D721Med (cell line): ENCODE measurements at places on chromosomes 11 and 22.

GRCh38 chr11:65131417-65131776 lies 2.9 kb downstream of the SYVN1 start:
- DNase-seq: no peak

GRCh38 chr11:128463371-128463829 lies 124.0 kb downstream of the ETS1 start:
- DNase-seq: no peak

DNA sequence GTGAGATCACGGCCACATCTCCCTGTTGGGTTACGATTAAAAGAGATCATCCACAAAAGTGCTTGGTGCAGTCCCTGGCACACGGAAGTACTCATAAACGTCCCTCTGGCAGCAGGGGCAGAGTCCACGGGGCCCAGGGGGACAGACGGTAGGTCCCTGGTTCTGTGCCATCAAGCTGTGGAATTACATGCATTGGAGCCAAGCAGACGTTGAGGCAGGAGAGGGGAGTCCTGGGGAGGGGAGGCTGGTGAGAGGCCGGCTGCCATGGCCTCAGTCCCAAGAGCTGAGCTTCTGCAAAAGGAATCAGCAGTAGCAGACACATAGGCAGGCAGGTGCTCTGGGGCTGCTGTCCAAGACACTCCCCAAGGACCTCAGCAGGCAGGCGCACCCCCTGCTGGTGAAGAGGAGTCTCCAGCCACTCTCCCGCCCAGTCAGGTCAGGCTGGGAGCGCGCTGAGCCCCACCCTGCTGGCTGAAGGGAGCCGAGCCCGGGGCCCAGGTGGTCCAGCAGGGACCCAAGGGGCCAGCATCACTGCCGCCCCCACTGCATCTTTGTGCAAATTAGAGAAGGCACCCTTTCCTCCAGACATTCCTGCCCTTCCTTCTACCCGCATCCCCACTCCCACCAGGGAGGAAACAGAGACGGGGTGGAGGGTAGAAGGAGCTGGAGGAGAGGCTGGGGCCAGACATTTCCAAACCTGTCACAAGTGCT lies 7.6 kb upstream of the KCTD17 start:
- DNase-seq: peak; percentile 35

DNA sequence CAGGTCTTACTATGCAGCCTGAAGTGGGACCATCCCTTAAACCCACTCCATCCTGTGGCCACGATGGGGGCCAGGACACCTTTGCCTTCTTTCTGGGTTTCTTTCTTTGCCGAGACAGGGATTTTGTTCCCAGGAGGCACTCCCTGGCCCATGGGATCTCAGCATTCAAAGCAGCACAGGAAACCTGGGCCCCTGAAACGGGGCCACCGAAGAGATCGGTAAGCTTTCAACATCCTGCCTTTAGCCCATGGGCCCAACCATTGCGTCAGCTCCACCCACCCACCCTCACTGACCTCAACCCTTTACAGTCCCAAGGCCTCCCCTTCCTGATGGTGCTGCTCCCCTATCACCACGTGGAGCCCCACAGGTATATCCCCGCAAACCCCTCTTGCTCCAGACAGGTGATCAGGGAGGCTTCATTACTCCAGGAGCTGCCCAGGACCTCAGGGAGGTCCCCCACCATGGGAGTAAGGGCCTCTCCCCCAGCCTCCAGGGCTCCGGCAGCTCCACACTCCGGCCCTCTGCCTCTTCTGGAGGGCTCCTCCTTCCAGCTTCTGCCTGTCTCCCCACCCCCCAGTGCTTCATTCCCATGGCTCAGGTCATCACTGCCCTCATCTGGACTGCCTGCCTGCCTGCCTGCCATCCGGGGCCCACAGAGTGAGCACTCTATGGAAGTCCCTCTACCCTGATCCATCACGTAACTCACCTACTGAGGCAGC lies 42.0 kb upstream of the TUB start:
- no peak for DNase-seq

GRCh38 chr11:113373306-113373705 lies 14.3 kb upstream of the ANKK1 start:
- no peak for DNase-seq

- no peak for DNase-seq
Observed at GRCh38 chr22:32691101-32691500, 110.4 kb upstream of the TIMP3 start.

DNA sequence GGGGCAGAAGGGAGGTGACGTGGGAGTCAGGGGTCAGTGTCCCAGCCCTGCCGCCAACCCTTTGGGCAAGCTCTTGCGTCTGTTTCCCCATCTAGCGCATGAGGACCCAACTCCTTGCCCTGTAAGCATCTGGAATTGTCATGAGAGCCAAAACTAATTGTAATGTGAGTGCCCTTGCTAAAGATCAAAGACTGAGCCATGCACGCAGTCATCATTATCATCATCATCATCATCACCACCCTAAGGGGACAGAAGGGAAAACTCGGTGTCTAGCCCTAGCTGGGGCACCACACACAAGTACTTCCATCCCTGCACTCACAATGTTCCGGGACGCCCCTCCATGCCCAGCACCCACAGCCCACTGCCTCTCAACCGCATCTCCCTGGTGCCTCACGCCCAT lies 2.5 kb downstream of the LIF start:
- no peak for DNase-seq

DNA sequence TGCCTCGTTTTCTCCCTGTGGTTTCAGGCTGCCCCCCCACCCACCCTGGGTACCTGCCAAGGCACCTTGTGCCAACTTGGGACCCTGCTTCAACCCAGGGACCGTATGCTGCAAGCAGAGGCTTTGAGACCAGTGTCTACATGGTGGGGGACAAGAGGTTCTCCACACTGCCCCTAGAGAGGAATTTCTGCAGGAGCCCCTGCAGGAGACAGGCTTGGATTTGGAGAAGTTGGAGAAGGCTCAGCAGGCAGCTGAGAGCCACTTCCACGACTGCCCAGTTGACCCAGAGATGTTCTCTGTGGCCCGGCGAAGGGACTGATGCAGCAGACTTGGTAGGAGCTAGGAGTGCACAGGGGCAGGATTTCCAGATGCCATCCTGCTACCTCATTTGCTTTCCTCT lies 20.1 kb upstream of the NNMT start:
- no peak for DNase-seq

DNA sequence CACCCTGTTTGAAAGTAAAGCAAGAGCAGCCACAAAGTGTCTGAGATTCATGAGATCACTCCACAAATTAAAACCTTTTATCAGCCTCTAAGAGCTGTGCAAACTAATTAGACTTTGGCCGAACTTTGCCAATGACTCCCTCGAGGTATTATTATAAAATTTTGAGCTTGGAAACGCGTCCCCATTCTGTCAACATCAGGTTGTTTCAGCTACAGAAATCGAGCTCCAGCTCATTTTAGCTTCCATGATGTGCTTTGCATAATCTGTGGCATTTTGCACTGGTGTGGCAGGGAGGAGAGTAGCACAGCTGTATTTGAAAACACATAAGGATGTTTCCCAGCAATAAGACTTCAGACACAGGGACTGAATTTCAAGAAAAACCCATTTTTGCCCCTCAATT lies 872.2 kb downstream of the NTM start:
- no peak for DNase-seq

GRCh38 chr11:57588046-57588710 lies 9.3 kb upstream of the SERPING1 start:
- DNase-seq: no peak

- DNase-seq: no peak
Observed at GRCh38 chr11:116692318-116693101, 80.3 kb downstream of the BUD13 start.

DNA sequence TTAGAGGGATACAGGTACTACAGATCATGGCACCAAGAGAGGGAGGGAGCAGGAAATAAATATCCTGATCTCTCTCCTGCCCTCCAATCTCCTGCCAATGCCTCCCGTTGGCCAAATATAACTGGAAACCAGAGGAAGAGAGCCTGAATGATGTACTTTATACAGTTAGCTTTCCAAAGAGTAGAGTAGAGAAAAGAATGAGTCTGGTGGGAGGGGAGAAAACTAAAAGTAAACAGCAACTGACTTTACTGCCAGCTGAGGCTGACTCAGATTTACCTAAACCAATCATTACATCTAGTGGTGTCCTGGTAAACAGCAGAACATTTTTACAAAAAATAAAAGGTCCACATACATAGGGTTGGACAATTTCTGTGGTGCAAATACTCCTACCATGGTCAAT lies 5.1 kb downstream of the MPZL3 start:
- DNase-seq: no peak

DNA sequence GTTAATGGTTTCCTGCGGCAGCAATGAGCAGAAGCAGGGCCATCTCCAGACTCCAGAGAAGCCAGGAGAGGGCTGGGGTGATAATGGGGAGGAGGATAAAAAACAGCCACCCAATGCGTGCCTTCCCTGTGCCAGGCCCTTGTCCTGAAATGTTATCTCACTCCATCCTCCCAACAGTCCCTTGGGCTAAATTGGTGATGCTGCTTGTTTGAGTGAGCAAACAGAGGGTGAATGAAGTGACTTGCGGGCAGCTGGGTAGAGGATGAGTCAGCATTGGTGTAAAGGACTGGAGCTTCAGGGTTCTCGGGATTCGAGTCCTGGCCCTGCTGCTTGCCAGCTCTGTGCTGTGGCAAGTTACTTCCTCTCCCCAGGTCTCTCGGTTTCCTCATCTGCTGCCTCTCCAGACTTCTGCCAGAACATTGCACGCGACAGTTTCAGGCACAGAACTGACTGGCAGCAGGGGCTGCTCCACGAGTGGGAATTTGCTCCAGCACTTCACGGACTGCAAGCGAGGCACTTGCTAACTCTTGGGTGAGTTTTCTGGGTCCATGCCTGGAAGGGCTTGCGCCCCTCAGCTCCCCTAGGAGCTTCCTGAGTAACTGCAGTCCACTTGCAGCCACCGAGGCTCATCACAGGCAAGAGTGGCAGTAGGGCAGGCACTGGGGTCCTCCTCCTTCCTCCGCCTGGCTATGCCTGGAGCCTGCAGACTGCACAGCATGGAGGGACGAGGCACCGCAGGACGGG lies at the start of gene P2RY6:
Gene P2RY6 (plus strand): TSS at position 403 of the 744 bp plus-strand sequence. CDS start 24,181 bp downstream, outside the sequence.
- no peak for DNase-seq

GRCh38 chr11:118396097-118396501 lies 5.3 kb upstream of the ATP5MG start:
- no peak for DNase-seq

- DNase-seq: no peak
Observed at GRCh38 chr22:30902496-30903357, 65.8 kb downstream of the MORC2 start.

DNA sequence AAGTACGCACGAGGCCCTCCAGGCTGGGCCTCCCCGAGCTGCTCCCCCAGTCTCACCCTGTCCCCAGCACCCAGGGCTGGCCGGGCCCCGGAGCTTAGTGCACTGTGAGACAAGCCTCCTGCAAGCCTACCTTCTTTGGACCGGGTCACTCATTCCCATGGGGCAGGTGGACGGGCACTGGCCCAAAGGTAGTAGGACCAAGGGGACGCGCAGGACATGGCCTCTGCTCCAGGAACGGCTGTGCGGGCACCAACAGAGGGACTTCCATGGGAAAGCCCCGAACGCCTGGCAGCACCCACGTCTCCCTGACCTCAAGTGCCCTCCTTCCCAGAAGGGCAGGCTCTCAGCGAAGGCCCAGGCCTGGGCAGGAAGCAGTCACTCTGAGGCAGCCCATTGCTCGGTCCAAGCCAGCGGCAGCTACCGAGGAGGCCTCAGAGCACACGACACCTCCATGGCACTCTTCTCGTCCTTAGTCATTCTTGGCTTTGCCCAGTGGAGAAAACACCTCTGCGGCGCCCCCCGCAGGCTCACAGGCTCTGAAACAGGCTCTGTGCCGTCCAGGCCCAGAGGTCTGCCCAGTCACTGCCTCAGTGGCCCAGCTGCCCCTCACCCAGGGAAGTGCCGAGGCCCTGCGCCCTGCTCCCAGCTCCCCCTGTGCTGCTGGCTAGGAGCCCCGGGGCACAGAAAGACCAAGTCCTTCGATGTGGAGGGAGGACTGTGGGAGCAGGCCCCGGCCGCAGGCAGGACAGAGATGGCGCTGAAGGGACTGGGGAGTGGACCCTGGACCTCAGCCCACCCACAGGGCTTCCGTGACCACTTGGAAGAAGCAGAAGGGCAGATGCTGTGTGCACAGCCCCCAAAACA lies 3.8 kb downstream of the MOB2 start:
- no peak for DNase-seq

- no peak for DNase-seq
Observed at GRCh38 chr11:34044664-34045485, 6.7 kb upstream of the CAPRIN1 start.

DNA sequence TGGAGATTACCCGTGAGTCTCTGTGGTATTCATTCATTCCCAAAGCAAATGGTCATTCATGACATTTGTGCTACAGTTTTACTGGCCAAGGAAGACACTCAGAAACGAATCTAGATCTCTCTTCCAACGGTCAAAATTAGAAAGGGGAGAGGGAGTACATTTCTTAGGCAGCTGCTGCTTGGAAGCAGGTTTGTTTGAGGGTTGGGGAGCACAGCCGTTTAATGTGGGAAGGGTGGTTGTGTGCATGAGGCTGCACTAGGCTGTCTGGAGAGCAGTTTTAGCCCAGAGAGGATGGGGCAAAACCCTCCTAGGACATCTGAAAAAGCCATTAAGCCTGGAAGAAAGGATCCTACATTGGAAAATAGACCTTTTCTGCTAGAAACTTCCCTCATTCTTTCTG lies 29.7 kb upstream of the TIMP3 start:
- no peak for DNase-seq

- no peak for DNase-seq
Observed at GRCh38 chr11:22807855-22808570, 21.6 kb downstream of the SVIP start.

DNA sequence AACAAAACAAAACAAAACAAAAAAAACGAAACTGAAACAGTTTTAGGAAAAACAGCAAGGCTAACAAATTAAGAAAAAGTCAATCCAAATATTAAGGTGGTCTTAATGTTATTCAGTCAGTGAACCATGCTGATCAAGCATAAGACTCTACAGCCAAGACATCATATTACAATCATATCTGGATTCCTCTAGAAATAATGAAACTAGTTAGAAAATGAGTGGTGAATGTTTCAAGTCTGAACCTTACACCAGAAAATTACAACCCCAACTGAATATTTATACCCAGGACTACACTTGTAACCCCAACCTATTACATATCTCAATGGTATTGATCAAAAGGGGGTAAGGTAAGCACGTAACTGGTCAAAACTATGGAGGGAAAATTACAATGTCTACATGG lies 48.8 kb downstream of the ACAT1 start:
- DNase-seq: no peak

- DNase-seq: no peak
Observed at GRCh38 chr11:68010090-68011041, at the start of gene ALDH3B1. Gene ALDH3B1 (plus strand): TSS chr11:68010327. CDS start chr11:68015298, 4,971 bp downstream.

DNA sequence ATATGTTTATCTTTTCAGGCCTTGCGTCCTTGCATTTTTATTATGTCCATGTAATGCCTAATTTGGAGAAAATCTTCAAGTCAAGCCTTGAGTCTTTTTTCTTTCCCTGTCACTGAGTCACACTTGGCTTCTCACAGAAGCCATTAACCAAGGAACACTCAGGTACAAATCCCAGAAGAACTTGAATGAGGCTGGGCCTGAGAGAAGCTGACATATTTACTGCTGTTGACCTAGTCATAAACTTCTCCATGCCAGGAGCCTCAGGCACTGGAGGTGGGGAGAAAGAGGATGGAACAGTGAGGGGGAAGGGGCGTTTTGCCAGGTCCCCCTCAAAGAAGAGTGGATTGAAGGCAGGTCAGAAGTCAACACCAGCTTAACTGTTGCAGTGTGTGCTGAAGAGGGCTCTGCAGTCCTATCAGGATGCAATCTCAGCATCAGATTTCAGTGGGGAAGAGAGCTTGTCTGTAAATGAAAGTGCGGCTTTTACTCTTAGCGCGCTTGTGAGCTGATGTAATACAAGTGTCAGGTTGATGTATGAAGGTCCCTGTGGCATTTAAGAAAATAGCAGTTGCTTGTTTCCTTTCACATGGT lies 526.0 kb downstream of the ETS1 start:
- no peak for DNase-seq
